ENCODE measurements at places on chromosomes 1 and 21.

GRCh38 chr1:3624200-3625136, at the start of gene TPRG1L:
TSS of gene TPRG1L (plus strand) at chr1:3625015. CDS start at chr1:3625073, 58 bp downstream.
- DNase-seq, result peak; percentile 98

GRCh38 chr1:2945821-2946231, 75.4 kb upstream of the ACTRT2 start:
- no peak for DNase-seq

- DNase-seq, result no peak
Observed at GRCh38 chr1:13797397-13797796, 97.4 kb downstream of the PRDM2 start.

- no peak for DNase-seq
Observed at GRCh38 chr21:34289856-34290255, 74.0 kb upstream of the KCNE2 start.

GRCh38 chr21:43274022-43274945, 105.5 kb downstream of the CRYAA start:
- no peak for DNase-seq
